Caco-2 (cell line): ENCODE measurements at places on chromosomes 1 and 21.

DNA sequence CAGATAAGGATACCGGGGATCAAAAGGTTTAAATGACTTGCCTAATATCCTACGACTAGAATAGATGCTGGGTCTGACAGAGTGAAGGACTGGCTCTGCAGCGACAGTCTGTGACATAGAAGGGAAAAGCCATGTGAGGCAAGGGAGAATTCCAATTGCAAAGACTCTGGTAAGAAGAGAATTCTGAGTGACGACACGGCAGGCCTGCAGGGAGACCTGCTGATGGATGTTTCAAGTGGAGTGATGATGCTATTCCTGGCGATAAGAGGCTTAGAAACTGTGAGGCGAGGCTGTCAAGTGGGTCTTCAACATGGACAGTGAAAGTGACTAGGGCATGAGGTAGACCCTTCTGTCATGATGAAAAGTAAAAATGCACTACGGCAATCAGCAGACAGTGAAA lies 176.6 kb upstream of the PBX1 start:
- DNase-seq: no peak

DNA sequence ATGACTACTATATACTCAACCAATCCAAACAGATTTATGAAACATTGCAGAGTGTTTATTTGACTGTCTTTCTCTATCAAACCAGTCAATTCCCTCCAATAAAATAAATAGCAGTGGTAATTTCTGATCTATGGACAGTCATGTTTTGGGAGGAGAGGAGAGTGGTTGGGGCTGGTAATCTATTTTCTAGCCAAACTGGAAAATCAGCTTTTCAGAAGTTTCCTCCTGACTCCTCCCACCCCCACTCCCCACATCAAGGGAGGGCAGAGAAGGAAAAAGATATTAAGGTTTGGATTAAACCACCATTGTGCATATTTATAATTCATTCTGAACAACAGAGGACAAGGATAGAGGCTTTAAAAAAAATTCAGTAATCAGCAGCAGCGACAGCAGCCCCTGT lies 69.4 kb upstream of the SOX13 start:
- peak; percentile 27 for DNase-seq

DNA sequence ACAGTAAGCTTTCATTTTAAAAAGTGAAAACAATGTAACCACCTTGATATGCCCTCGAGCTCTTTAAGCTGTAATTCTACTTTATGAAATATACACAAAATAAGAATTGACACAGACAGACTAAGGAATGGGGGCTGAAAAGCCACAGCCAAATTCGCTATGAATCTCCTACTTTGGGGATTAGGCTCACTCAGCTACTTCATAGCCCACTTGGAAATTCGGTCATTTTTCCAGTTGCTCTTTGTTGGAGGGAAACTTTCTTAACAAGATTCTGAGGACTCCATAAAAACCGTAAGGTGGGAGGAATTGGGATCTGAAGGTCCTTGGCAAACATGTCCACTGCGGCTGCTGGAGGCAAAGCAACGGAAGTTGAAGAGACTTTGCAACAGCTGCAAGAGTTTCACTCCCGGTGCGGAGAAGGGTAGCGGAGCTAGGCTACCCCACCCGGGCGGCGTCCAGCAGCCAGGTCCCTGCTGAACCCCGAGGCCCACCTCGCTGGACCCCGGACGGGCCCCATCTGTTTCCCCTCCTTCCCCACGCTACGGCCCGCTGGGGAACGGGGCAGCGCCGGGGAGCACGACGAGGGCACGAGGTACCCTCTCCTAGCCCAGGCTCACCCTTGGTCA lies 634 bp downstream of the MYCBP start:
- DNase-seq: peak; percentile 8

DNA sequence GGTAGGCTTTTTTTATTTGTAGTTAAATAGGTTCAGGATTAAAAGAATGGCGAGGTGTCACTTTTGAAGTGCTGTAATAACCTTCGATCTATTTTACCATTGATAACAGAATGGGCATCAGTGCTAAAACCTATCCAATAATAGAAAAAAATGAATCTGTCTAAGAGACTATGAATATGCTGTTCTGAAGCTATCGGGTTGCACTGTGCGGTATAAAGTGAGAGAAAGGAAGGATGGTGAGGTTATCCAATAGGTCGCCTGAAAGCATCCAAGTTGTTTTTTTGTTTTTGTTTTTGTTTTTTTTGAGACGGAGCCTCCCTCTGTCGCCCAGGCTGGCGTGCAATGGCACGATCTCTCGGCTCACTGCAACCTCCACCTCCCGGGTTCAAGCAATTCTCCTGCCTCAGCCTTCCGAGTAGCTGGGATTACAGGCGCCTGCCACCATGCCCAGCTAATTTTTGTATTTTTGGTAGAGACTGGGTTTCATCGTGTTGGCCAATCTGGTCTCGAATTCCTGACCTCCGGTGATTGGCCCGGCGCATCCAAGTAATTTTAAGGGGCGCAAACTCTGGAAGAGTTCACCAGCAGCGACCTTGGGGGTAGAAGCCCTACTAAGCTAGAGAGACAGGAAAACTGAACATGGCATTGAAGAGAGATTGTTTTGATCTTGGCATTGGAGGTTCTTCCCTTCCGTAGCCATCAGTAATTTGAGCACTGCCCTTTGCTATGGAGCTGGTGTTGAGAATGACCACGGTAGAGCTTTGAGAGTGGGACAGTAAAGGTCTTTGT lies 8.7 kb upstream of the MDM4 start:
- peak; percentile 68 for DNase-seq

GRCh38 chr1:89035080-89035479 lies 12.4 kb upstream of the GBP3 start:
- DNase-seq: no peak

DNA sequence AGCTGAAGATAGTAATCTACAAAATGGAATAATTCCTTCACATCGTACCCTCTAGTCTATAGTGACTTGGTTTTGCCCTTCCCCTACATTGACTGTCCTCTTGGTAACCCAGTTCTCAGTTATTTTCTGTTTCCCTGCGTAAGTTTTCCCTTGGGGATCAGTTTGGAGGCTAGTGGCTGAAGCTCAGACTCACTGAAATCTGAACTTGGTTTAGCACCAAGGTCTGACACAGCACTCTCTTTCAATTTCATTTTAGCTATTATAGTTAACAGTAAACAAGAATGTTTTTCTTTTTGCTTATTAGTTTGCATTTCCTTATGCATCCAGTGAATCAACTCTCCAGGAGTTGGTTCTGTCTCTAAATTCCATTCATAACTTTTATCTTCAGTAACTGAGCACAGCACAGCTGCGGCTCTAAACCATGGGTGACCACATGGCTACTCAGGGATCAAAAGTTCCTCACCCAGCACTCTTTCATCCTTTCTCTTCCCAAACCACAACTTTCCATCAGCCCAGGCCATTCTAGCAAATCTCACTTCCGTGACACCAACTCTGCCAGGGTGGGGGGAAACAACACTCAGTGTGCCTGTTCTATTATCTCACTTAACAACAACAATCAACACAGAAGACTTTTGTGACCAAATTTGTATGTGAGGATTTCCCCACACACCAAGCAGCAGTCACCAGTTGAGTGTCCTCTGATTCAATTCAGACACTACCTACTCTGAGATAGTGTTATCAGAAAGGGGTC lies 17.6 kb upstream of the IFI6 start:
- DNase-seq: no peak

DNA sequence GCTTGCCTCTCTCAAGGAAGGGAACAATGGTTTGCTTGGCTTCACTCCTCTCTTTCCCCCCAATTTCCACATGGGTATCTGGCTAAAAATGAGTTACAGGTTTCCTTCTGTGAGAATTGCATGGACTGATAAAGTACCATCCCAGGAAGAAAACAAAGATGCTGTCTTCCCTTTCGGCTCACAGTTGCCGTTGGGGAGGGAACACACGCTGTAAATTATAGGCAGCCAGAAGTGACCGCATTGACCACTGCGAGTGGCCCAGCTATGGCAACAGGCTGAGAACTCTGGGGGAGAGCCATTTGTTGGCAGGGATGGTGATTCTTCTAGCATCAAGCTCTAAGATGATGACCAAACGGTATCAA lies 2.9 kb downstream of the RUNX1 start:
- DNase-seq: no peak
